ENCODE measurements at places on chromosomes 11 and 22.

DNA sequence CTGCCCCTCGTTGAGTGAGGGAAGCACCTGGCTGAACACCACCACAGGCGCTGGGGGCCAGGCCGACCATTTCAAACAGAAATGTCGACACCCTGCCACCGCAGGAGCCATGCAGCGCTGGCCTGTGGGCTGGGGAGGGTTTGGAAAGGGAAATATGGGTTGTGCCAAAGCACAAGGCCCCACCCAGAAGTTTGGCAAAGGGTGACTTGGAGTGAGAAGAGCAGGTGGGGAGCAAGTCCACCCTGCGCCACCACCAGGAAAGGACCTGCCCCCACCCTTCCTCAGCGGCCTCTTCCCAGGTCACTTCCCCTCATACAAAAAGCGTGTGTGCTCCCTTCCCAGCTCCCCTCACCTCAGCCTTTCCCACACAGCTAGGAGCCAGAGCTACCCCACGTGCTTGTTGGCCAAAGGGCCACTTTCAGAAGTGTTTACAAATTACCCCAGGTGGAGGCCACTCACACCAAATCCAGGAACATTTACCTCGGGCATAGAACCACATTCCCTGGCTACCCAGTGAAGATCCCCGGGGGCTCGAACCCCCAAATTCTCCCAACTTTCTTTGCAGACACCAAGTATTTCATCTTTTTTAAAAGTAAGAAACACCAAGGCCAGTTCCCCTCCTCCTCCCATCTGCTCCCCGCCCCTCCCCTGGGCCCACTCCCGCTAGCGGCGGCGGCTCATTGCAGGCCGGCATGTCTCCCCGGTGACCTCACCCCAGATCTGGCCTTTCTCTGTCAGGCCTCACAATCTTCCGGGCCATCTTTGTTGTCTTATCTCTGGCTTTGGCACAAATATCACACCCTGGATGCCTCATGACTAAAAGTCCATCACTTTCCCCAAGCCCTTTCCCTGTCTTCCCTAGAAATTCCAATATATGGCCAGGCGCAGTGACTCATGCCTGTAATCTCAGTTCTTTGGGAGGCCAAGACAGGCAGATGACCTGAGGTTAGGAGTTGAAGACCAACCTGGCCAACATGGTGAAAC lies 20.5 kb upstream of the SCGB1A1 start:
- no peak for ATAC-seq

DNA sequence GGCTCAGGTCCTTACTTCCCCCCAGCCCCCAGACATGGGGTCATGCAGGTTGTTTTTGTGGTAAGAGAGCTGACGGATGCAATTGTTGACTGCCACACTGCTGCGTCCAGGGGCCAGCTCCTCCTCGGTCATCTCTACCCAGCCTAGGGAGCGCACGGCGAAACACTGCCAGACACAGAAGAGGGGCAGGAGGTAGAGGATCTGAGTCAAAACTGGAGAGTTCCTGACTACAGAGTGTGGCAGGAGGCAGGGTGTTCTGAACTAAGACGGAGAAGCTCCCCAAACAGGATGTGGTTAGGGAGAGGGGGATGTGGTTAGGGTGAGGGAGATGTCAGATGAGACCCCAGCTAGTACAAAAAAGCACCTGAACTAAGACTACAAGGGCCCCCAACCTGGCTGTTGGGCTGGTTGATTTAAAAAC lies 12.3 kb downstream of the SMPD1 start:
- ATAC-seq, result peak; percentile 95

DNA sequence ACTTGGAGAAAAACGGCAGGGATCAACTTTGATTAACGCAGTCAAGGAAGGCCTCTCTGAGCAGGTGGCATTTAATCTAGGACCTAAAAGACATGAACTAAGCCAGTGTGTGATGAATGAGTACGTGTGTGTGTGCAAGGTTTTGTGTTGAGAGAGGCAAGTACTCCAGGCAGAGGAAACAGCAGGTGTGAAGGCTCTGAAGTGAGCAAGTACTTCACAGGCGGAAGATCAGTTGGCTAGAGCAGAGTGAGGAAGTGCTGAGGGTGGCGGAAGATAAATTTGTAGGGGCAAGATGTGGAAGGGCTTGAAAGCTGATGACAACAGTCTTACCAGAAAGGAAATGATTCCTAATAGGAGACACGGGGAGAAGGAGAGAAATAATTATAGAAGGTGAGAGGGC lies 6.8 kb downstream of the APIP start:
- ATAC-seq, result no peak

DNA sequence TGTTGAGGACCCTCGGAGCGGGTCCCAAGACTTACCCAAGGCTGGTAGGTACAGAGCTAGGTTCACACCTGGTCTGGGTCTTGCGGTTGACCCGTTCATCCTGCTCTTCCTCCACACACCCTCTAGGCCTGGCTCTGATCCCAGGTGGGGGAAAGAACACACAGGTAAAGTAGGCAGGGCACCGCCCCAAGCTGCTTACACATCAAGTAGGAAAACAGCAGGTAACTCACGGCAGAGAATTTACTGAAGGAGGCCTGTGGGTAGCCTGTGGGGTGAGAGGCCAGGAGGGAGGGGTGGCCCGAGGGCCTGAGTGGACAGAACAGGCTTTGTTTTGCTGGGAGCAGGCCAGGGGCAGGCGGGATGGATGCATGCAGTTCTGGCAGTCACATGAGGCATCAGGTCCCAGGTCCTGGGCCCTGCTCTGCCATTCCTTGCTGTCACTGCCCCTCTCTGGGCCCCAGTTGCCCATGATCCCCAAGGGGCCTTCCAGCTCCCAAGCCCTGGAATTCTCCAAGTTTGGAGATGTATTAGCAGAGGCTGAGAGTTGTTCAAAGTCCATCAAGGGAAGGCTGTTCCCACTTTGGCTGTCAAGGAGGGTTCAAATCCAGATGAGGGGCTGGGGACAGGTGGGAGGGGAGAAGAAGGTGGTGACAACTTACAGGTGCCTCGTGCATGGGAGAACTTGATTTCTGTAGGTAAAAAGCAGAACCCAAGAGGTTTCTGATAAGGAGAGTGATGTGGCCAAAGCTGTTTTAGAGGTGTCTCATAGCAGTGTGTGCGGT lies 5.7 kb downstream of the TSKU start:
- ATAC-seq, result no peak

- no peak for ATAC-seq
Observed at GRCh38 chr11:11589437-11589836, 32.4 kb downstream of the GALNT18 start.

- no peak for ATAC-seq
Observed at GRCh38 chr22:43754176-43754575, 57.9 kb downstream of the EFCAB6 start.

DNA sequence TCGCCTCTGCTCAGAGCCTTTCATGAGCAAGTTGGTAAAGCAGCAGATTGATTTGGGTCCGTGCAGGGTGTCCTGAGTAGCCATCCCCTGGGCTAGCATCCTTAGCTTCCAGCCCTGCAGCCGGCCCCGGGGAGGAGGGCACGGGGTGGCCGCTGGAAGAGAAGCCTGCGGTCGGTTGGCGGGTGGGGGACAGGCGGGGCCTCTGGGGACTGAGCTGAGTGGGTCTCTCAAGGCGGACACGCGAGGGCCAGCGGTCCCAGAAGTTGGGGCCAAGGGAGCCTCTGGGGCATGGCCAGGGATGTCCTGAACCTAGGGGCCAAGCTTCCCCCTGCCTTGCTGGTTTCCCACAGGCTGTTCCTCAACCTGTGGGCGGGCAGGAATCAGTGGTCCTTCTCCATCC lies 143.0 kb downstream of the TBC1D22A start:
- no peak for ATAC-seq

- no peak for ATAC-seq
Observed at GRCh38 chr11:119529936-119530335, 107.0 kb upstream of the THY1 start.

DNA sequence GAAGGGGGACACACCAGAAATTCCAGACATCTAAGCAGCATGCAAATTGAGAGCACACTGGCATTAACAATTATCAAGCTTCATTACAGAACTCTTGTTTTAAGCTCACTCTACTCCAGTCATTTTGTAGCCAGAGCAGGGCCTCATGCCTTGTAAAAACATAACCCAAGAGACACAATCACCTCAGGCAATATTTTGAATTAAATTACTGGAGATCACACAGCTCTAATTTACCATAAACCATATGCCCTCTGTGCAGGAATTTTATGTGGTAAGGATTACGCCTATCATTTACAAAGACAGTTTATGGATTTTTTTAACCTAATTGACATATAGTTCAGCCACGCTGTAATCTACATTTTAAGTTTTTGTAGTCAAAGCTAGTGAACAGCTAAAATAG lies 414.1 kb upstream of the DDI1 start:
- ATAC-seq, result no peak

- no peak for ATAC-seq
Observed at GRCh38 chr11:69500285-69501120, 19.0 kb downstream of the LINC01488 start.

GRCh38 chr11:32122200-32122599 lies 31.3 kb downstream of the RCN1 start:
- no peak for ATAC-seq

GRCh38 chr11:103870821-103871309 lies 165.6 kb upstream of the DDI1 start:
- no peak for ATAC-seq

DNA sequence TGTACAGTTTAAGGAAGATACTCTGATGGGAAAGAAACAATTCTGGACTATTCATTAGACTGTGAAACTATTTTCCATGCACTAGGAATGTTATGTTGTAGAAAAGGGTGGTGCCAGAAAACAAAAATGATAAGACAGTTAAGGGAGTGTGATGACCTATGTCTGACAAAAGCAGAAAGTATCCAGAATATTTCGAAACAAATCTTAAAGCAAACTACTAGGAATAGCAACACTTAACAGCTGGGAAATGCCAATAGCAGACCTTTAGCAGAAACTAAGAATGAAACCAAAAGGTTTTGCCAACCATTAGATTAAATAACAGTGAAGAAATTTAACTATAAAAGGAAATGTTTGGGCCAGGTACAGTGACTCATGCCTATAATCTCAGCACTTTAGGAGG lies 3.3 kb upstream of the ARHGAP20 start:
- ATAC-seq, result no peak

GRCh38 chr22:35664955-35665587 lies 16.8 kb downstream of the APOL6 start:
- ATAC-seq, result no peak

- ATAC-seq, result peak; percentile 80
Observed at GRCh38 chr11:11884774-11885481, 43.2 kb downstream of the USP47 start.

- no peak for ATAC-seq
Observed at GRCh38 chr11:73400293-73400692, 24.1 kb downstream of the RELT start.

DNA sequence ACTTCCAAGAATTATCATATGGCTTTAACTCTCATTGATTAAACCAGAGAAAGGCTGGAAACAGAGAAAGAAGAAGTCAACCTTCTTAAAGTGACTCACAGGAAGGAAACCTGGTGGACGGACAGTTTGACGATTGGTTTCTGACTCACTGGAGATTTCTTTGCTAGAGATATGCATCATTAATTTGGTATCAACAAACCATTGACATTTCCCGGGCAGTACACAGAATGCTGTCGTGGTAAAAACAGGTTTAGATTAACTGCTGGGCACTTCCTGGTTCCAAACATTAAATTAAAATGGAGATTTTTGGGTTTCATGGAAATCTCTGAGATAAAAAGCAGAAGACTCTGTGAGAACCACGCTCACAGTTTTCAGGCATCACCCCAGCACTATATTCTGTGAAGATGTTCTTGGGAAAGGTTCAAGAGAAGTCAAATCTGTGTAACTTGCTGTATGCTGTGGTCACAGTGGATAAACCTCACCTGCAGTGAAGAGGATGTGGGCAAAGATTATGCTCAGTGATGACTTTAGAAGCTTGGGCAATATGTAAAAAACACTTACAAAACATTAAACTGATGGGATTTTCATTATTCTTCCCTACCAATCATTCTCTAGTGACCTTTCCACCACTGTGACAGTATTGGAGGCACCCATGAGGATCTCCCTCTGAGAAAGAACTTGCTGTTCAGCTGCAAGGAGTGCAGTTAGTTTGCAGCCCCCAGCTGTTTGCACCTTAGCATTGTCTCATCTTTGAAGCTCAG lies 61.1 kb upstream of the CD44 start:
- peak; percentile 71 for ATAC-seq

- no peak for ATAC-seq
Observed at GRCh38 chr22:48874956-48875355, 952.7 kb downstream of the BRD1 start.

GRCh38 chr11:119324189-119324588 lies 7.3 kb upstream of the MCAM start:
- ATAC-seq, result no peak

GRCh38 chr11:504053-504993 lies 2.7 kb downstream of the RNH1 start:
- no peak for ATAC-seq

DNA sequence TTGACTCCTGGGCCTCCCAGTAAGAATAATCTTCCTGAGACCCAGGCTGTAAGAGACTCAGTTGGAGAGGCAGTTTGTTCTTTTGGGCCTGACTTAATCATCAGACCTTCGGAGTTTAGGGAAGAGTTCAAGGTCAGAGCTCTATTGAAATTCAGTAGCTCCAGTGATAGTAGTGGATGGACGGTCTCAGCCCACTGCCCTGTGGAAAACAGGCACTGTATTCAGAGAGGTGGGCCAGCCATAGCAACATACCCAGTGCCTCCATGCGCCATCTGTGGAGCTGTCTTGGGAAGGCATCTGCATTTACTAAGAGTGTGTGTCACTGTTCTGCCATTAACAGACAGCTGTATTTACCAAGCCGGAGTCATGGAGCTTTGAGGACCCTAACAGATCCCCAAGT lies 2.9 kb downstream of the SMARCB1 start:
- no peak for ATAC-seq

GRCh38 chr22:30239488-30240405 lies 6.8 kb downstream of the LIF start:
- peak; percentile 8 for ATAC-seq

GRCh38 chr22:45426387-45426786 lies 12.9 kb downstream of the RIBC2 start:
- ATAC-seq, result no peak

DNA sequence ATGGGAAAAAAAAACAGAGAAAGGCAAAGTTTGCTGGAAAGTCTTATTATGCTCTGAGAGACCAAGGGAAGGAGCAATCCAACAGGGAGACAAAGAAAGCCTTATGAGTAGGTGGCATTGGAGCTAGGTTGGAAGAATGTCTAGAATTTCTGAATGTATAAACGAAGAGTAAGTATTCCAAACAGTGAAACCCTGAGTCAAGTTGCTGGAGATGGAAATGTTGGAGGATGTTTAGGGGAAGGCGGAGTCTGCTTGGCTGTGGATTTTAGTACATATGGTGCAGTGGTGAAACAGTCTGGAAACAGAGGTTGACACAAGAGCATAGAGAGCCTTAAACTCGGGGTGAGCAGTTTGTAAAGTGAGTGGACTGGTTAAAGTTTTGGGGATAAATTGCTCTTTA lies 314.8 kb upstream of the CADM1 start:
- no peak for ATAC-seq

GRCh38 chr11:79663017-79663416 lies 222.2 kb upstream of the TENM4 start:
- ATAC-seq, result no peak

- no peak for ATAC-seq
Observed at GRCh38 chr22:30288419-30289140, 725 bp downstream of the CASTOR1 start.

- peak; percentile 87 for ATAC-seq
Observed at GRCh38 chr11:128361451-128362020, 225.8 kb downstream of the ETS1 start.

- peak; percentile 18 for ATAC-seq
Observed at GRCh38 chr11:35239471-35240075, 100.6 kb downstream of the CD44 start.
